ENCODE measurements at places on chromosomes 12 and 14.

- DNase-seq = no peak
Measured at GRCh38 chr12:123576611-123577010, 7.7 kb upstream of the TMED2 start.

DNA sequence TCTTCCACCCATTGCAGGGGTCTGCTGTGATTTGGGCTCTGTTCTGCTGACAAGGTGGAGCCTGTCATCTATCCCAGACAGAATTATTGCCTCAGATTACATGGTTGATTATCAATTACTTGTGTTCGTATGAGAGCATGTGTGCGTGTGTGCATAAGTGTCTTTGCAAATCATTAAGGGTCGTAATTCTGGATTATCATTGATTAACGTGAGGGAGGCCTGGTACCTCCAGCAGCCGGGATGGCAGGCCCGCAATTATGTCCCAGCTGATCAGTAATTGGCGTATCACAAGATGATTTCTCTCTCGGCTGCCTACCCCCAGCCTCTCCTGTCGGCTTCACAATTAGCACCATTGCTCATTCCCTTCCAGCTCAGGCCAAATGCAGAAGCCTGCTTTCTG, 29.6 kb upstream of the IRF2BPL start:
- DNase-seq = no peak

DNA sequence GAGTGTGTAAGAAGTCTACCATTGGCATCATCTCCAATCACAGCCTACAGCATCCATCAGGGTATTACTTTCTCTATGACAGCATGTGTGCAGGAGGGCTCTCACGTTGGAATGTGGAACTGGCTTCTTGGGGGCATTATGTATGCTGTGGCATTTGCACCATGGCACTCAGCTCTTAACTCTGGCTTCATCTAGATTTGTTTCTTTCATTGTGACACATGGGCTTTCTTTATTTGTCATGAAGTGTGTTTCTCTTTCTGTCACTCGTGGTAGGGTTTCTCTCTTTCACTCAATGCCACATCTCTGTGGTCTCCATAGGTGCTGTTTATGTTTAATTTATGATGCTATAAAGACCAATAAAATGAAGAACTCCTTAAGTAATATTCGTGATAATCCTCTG, 191.2 kb upstream of the GARIN2 start:
- DNase-seq = no peak

DNA sequence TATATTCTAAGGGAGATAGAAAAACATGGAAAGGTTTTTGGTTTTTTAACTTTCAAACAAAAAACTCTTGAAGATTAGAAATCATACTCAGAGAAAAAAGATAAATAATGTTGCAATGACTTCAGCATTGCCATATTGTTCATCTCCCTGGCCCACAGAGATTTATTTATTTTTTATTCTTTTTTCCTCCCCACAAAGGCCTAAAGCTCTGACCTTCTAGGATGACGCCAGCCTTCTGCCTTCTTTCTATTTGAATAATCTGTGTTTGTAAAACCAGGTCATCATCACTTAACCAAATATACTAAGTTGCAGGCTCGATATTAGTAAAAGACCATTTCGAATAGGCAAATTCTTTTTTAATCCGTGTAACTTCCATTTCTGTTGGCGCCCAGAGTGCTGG, 4.4 kb upstream of the DCP1B start:
- DNase-seq = no peak

DNA sequence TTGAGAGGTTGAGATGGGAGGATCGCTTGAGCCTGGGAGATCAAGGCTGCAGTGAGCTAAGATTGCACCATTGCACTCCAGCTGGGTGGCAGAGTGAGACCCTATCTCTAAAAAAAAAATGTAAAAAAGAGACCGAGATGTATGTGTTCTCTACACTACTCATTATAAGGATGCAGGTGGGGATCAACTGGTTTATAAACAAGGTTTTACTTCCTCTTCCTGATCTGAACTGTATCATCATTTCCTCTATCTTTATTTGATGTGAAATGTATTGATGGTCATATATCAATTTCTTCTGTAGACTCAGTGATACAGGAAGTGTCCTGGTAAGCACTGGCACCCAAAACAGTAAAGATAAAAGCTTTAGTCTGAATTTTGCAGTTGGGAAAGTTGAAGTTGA, 20.1 kb upstream of the USP44 start:
- DNase-seq = no peak

- no peak for DNase-seq
Measured at GRCh38 chr12:125254236-125254635, 189.0 kb downstream of the AACS start.

GRCh38 chr12:52191841-52192791, at the start of gene KRT80:
Gene KRT80 (minus strand): TSS chr12:52192014. CDS start chr12:52191902, 112 bp downstream.
- no peak for DNase-seq

- no peak for DNase-seq
Measured at GRCh38 chr14:50768680-50769079, 62.3 kb downstream of the NIN start.

- no peak for DNase-seq
Measured at GRCh38 chr12:7310070-7310469, 6.2 kb downstream of the ACSM4 start.

DNA sequence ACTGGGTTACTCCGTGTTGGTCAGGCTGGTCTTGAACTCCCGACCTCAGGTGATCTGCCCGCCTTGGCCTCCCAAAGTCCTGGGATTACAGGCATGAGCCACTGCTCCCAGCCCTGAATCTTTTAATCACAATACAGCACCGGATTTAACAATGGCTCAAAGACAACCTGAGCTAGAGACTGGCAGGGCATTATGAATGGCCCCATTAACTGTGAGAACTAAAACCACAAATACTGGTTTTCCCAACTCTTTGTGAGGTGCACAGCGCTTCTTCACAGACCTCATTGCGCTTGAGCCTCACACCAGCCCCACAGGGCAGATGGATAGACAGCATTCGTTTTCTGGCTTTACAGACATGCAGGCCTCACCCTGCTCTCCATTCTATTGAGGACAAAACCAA, 107.0 kb upstream of the FKBP4 start:
- no peak for DNase-seq

GRCh38 chr12:3720772-3721171, 32.1 kb downstream of the CRACR2A start:
- no peak for DNase-seq

- no peak for DNase-seq
Measured at GRCh38 chr14:79730953-79731352, 480.4 kb downstream of the DIO2 start.

DNA sequence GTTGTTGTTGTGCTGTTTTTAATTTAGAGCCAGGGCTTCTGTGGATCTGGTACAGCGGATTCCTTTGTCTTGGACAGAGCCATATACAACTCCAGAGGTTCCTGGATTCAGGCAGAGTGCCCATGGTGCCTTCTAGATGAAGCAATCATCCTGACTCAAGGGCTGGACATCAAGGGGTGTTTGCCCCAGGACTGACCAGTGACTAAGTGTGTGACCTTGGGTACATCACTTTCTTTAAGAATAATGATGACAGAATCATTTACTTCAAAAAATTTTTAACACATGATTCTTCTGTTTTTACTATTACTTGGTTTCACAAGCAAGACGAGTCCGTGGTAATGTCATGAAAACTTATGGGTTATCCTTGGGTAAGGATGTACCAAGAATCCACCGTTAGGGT, 397.3 kb downstream of the ZFP36L1 start:
- no peak for DNase-seq

GRCh38 chr12:53695152-53696145, 19.6 kb upstream of the ATP5MC2 start:
- no peak for DNase-seq

DNA sequence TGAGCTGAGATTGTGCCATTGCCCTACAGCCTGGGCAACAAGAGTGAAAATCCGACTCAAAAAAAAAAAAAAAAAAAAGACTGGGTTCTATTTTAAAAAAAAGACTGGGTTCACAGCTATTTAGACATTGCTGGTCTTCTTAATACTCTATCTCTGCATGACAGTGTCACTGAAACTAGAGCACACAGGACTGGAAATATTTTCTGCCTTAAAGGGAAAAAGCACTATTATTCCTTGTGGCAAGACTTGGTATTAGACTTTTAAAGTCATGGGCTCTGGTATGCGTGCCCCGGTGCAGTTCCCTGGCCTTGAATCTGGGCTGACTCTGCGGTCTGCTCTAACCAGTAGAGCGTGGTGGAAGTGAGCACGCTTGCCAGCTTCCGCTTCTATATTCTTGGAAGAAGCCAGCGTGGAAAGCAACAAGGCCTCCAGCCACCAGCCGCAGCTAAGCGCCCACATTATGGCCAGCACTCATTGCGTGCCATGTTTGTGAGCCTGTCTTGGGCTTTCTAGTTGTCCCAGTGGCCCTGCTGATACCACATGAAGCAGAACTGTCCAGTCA, 31.3 kb downstream of the PRKAB1 start:
- DNase-seq = no peak

DNA sequence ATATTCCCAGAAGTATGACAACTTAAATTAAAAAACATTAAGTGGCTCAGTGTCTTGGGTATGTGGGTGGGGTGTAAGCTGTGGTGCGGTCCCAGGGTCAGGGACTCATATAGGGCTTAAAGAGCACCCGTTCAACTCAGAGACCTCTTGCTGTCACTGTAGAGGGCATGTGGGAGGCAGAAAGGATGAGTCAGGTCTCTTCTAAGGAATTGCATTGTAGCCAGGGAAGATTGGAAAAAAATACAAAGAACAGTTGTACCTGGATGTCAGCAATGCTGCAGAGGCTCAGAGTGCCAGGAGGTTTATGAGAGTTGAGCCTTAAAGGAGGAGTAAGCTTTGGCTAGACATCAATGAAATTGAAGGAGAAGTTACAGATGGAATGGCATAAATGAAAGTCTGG, 104.1 kb downstream of the MYRFL start:
- no peak for DNase-seq

GRCh38 chr12:105235281-105235731, 668 bp downstream of the APPL2 start:
- DNase-seq = no peak

DNA sequence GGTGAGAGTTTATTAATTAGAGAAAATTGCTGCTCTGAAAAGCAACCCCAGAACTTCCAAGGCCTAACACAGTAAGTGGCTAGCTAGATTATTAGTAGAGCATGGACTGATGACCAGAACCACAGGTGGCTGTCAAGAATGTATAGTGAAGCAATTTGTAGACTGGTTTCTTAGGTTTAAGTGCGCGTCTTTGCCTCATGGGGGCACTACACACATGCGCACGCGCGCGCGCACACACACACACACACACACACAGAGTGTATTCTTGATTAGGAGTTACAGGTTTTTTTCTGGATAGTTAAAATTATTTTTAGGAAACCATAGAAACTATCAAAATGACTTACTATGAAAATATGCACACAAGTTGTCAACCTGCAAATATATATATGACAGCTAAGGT, 66.5 kb downstream of the BHLHE41 start:
- DNase-seq = no peak

GRCh38 chr12:5784462-5785130, 160.5 kb downstream of the ANO2 start:
- no peak for DNase-seq

- DNase-seq = no peak
Measured at GRCh38 chr12:2076196-2076570, 23.4 kb downstream of the CACNA1C start.

DNA sequence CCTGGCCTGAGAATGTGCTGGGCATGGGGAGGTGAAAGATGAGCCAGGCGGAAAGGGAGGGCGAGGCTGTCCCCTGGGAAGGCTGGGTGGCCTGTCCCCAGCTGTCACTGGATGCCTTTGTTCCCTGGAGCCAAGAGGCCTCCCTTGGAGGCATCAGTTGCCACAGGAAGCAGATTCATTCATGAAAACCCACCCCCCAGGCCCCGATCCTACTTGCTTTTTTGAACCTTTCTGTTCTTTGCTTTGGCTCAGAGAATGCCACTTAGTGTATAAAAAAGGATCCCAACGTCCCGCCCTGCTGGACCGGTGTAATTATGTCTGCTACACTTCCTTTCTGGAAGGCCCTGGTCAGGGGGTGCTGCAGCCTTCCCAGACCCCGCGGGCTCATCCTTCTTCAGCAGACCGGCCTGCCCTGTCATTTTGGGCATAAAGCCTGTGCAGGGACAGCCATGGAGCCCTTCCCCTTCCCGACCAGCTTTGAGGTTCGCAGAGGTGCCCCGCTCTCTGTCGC, 220.2 kb downstream of the SLC41A2 start:
- DNase-seq = no peak

- no peak for DNase-seq
Measured at GRCh38 chr14:102508774-102509745, 516 bp downstream of the ANKRD9 start.

- DNase-seq = no peak
Measured at GRCh38 chr12:108320507-108321293, 18.4 kb downstream of the CMKLR1 start.

DNA sequence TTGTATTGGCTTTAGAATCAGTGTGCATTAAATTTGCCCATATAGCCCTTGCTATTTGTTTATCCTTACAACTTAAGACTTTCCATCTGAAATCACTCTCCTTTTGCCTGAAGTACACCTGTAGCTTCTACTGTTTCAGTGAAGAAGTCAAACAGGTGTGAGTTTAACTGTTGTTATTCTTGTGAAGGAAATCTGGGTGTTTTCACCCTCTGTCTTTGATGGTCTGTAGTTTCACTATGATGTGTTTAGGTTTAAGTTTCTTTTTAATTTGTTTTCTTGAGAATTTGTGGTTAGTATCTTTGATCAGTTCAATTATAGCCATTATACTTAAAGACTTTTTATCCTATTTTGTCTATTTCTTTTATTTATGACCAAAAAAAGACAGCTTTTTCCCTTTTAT, 68.9 kb upstream of the BBS10 start:
- no peak for DNase-seq

- DNase-seq = no peak
Measured at GRCh38 chr14:72982146-72982708, 44.7 kb downstream of the ZFYVE1 start.

- DNase-seq = no peak
Measured at GRCh38 chr12:6049992-6050391, 74.5 kb downstream of the VWF start.
